ENCODE measurements at places on chromosomes 2 and 18.

DNA sequence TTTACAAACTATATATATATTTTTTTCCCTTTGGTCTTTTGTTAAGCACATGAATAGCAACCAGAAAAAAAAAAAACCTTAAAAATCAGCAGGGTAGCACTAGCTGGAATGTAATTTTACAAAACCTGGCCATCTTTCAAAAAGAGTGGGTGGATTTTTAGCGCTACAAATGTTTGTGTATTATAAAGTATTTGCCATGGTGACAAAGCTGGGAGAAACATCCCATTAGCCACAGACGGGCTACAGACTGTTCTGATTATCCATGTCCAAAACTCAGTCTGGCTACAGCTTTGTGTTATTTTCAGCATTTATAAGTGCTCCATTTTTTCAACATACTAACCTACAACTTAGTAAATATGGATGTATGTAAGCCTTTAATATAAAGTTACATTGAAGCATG is 249.5 kb upstream of the TANK start:
- DNase-seq: no peak

DNA sequence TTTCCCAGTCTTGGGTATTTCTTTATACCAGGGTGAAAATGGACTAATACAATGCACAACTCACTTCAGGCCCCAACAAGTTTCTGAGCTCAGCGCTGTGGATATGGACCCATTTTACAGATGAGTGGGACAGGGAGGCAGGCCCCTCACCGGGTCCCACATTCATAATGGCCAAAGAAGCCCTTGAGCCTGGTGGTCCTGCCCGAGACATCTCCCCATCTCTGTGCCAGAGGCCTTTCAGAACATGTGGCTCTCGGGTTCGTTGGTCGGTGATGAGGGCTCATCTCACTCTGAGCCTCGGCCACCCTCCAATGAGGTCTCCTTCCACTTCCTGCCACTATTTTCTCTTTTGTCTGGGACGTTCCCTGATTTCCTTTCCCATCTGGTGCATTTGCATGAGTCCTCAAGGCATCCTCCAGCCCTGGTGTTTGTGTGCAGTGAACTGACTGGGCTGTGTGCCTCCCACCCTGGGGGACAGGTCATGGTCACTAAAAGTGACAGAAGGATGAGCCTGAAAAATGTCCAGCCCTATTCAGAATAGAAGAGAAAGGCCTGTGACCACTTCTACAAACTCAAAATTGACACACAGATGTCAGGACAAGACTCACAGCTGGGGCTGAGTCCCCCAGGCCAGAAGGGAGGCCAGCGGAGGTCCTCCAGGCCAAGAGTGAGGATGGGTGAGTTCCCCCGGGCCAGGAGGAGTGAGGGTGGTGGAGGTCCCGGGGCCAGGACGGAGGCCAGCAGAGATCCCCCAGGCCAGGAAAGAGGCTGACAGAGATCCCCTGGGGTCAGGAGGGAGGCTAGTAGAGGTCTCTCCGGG is 134.5 kb downstream of the PTGR3 start:
- DNase-seq: no peak

DNA sequence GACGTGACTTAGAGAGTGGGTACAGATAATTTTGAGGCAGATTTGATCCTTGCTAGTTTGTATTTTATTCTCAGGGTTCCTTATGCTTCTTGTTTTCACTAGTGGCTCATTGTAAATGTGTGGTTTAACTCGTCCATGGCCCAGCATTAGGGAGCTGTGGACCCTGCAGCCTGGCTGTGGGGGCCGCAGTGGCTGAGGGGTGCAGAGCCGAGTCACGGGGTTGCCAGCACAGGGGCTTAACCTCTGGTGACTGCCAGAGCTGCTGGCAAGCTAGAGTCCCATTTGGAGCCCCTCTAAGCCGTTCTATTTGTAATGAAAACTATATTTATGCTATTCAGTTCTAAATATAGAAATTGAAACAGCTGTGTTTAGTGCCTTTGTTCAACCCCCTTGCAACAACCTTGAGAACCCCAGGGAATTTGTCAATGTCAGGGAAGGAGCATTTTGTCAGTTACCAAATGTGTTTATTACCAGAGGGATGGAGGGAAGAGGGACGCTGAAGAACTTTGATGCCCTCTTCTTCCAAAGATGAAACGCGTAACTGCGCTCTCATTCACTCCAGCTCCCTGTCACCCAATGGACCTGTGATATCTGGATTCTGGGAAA is 269.9 kb downstream of the MYT1L start:
- no peak for DNase-seq

DNA sequence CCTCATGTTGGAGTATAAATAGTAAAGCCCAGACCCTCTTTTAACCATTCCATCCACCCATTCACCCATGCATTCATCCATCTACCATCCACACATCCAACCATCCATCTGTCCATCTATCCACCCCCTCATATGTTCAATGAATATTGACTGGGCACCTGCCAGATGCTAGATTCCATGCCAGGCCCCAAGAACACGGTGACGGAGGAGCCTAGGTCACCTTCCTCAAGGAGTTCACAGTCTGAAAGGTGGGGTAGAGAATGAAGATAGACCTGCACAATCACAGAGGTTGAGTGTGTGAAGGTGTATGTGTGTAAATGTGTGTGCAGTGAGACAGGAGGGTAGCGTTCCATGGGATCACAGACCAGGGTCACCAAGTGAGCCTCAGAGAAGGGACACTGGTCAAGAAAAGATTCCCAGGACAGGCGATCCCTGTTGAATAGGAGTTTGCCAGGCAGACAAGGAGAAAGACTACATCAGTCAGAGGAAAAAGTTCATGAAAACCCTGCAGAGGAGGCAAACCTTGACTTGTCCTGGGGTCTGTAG is 287.2 kb downstream of the CYP26B1 start:
- DNase-seq: no peak

GRCh38 chr2:46506131-46506706 is 26.9 kb downstream of the TMEM247 start:
- DNase-seq: no peak

DNA sequence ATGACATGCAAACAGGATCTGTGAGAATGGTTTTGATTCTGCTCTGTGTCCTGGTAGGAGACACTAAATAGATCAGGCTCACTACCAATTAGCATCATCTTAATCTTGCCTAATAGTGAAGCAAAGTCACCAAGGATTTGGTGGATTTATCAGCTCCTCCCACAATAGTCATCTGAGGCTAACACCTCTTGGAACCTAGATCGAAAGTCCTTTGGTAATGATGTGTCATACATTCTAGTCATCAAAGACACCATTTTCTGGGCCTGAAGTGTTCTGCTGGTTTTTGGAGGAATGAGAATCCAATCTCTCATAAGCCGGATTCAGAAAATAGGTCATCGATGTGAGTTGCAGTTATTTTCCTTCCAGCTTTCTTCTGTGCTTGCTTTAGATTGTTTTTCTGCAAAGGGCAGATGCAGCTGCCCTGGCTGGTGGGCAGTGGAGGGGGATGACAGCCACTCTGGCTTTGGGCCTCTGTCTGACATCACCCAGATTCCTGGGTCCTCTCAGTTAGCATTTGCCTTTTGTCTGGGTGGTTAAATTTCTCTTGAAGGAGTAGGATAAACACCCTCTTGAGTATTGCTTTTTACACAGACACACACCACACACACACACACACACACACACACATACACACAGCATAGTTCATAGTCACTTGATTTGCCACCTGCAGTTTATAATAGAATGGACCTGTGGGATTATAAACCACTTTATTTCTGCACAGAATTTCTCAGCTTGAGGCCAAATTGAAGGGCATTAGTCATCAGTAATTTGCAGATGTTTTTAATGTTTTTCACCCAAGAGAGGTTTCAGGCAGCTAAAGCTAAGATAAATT is at the start of gene MYO3B:
TSS of gene MYO3B (plus strand) at position 198 of the 832 bp plus-strand sequence. CDS start at position 339, 141 bp downstream.
- DNase-seq: no peak

DNA sequence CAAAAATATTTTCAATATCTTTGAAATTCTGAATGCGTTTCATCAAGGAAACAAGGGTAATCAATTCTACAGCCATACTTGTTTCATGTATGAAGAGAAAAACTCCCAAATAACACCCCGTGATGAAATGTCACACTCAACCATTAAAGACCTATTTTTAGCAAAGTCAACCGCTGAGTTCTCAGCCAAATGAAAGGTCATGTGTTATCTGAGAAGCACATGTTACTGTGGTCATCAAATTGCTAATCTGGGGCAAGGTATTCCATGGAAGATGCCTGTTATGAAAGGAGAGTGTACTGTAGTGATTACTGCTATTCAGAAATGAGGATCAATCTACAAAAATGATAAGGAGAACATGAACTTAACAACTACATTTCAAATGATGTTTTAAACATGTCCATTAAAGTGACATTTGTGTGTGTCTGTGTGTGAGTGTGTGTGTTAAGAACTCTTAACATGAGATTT is 126.7 kb downstream of the BCL2 start:
- no peak for DNase-seq

DNA sequence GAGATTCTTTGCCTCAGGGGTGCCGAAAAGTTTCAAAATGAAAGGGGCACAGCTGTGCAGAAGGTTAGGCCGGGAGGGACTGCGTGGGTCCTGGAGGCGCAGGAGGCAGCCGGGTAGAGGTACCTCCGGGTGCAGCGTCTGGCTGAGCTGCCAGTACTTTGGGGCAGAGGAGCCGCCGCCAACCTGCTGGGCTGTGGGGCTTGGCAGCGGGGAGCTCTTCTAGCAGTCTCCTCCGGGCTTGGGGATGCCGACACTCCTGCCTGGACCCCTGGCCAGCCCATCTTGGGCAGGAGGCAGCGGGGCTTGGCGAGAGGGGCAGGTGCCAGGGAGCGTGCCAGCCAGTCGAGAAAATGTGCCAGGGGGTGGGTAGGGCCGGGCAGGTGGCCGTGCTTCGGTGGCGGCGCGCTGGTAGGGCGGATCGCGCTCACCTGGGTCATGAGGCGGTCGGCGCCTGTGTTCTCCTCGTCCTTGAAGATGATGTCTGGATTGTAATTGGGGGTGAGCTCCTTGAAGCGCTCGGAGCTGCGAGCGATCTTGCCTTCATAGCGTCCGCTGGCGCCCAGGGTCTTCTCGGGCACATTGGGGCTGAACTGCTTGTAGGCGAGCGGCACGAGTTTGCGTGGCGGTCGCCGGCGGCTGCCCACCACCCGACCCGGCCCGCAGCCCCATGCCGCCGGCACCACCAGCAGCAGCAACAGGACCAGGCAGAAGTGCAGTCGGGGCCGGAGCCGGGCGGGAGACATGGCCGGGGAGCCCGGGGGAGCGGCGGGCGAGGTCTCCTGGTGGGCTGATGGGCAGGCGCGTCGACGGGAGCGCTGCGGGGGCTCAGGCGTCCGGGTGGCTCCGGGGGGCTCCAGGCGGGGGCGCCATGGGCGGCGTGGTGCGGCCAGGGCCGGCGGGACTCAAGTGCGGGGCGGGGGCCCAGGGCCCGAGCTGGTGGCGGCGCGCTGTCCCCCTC is 717 bp downstream of the IHH start:
- no peak for DNase-seq

DNA sequence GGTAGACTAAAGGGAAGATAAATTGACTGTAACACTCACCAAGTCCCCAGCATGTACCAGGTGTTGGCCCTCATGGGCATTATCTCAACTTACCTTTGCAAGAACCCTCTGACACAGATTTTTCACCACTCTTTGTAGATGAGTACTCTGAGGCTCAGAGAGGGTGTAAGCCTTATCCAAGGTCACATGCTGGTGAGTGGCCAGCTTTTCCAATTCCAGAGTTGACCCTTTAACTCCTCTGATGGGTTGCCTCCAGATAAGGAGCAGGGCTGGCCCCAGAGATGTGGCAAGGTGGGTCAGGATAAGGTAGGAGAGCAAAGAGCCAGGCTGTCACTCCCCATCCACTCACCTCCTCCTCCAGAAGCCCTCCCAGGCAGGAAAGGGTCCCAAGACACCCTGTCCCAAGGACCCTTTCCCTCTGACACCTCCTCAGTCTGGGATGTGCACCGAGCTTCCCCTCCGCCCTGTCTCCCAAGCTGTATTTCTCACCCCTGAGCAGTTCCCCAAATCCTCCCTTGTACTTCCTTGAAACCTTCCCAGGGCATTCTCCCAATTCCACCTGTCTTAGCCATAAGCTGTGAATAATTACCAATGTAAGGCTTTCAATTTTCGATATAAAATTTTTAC is 165.9 kb downstream of the ZFP36L2 start:
- DNase-seq: no peak
